ENCODE measurements at places on chromosomes 4 and X.

- no peak for DNase-seq
Measured at GRCh38 chr4:78561677-78562076, 10.1 kb downstream of the ANXA3 start.

DNA sequence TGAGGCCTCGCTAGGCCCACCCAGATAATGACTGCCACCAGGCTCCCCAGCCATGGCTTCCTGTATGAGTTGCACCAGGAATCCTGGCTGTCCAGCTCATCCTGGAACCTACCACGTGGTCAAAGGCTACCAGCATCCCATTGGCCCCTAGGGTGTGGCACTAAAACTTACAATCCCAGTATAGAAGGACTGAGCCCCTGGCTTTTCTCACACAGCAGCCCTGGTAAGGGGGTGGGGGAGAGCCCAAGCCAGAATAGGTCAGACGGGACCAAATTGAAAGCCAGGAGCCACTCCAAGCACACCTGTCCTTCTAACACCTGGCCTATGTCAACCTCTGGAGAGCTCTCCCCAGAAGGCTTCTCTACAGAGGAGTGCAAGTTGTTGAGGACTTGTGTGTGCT lies 269.3 kb upstream of the AGTR2 start:
- no peak for DNase-seq

DNA sequence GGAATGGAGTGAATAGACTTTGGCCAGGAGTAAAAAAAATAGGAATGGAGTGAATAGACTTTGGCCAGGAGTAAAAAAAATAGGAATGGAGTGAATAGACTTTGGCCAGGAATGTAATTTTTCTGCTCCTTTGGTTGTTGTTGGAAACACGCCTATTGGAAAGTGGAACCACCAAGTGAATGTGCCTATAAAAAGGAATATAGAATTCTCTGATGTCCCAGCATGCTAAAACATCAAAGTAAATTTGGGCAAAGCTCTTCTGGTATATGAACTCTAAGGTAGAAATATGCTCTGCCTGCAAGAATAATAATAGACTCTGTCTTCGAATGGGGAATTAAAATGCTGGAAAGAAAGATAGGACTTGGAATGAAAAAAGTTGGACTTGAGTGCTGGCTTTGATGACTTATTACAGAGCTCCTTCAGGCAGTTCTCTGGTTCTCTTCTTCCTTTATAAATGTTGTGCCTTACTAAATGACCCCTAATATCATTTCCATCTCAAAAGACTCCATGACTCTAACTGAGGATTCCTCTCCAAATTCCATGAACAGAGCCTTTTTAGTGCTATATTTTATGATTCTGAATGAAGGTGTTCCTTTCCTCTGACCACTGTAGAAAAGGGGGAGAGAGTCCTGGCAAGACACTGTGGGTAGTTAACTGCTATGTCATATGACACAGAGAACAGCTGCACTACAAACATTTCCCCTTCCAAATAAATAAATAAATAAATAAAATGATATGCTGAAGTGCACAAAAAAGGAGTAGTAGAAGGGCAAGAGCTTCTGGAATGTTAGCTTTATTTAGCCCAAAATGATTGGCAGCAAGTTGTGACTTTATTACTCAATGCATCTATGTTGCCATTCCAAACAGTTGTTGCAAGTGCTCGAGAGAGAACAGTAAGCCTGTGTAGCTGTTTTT lies 13.5 kb upstream of the GBA3 start:
- DNase-seq: peak; percentile 51

- peak; percentile 52 for DNase-seq
Measured at GRCh38 chrX:151004085-151004484, 20.9 kb downstream of the HMGB3 start.

DNA sequence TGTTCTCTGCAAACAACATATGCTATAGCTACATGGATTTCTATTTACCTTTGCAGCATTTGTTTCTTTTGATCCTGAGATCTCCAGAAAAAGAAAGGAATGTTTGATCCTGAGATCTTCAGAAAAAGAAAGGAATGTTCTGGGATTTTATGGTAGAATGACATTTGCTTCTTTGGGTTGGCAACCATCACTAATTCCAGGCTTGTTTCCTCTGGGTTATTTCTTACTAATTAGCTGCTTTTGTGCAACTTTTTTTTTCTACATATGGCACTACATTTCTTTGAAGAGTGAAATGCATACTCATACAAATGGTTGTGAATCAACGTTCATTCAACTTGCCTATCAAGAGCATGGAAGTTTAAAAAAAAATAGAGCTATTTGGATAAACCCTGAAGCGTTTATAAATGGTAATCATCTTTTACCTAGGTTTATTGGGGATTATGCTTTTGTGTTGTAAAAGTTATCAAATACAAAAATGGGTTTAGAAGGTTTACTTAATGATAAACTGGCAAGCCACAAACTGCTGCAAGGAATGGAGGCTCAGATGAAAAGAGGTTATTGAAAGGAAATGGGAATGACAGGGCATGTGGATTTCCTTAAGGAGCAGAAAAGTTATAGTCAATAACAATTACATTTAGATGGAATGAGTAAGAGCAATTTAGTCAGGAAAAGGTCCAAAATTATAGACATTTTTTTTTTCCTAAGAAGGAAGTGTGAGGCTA lies 95.6 kb upstream of the PCDH18 start:
- no peak for DNase-seq

DNA sequence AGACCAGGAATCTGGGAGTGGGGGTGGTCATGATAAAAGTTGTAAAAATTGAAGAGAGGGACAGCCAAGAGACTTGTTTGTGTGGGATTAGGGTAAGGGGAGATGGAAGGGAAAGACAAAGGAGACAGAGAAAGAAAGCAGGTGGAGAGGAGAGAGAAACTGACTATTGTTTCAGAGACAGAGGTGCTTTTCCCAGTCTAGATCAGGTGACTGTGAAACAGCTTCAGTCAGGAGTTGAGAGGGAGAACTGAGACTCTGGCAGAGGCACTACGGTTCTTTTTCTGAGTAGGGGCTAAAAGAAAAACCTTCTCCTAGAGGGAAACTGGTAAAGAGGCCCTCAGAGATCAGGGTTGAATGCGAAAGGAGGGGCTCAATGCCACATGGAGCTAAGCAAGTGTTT lies 106.4 kb downstream of the KDR start:
- no peak for DNase-seq

GRCh38 chr4:9937078-9937477 lies 84.2 kb downstream of the SLC2A9 start:
- DNase-seq: no peak

GRCh38 chr4:171582961-171583581 lies 230.1 kb upstream of the GALNTL6 start:
- no peak for DNase-seq
